ENCODE measurements at places on chromosomes 2 and 18. TPM values are rescaled to one million over a fixed set of nuclear protein-coding genes. Genes with fewer than 3 reads are reported as not detected.

The CDK15 gene
- total RNA-seq, result 0.92 TPM

The ROCK2 gene
- total RNA-seq, result 60.9 TPM

The FBXO48 gene
- total RNA-seq, result 1.4 TPM

The UGT1A8 gene
- not detected for total RNA-seq

The POTEI gene
- total RNA-seq, result 1.2 TPM

The SIGLEC15 gene
- not detected for total RNA-seq

The UPP2 gene
- 0.69 TPM for total RNA-seq

The LCT gene
- not detected for total RNA-seq

The VWC2L gene
- total RNA-seq, result 30.0 TPM

The SLC14A1 gene
- total RNA-seq, result 5.1 TPM

The UCN gene
- total RNA-seq, result 0.92 TPM

All from diencephalon (tissue), 1 donor.